Stimulated activated naive CD8-positive, alpha-beta T cell treated with anti-CD3 and anti-CD28 coated beads, Interleukin-15, Interleukin-2, amounts not matched to agents 100 U/mL and 50 U/mL, for 24 hours (primary cell): ENCODE measurements at places on chromosomes 13 and 19.

GRCh38 chr13:20787180-20787579 lies 13.4 kb upstream of the EEF1AKMT1 start:
- no peak for DNase-seq

- DNase-seq, result no peak
Measured at GRCh38 chr19:54803410-54803809, at the start of gene KIR2DL4. Gene KIR2DL4, plus strand, starts transcription at chr19:54803610. Its CDS starts 42 bp downstream, at chr19:54803652.

GRCh38 chr19:50191216-50191615 lies 12.2 kb upstream of the MYH14 start:
- no peak for DNase-seq

DNA sequence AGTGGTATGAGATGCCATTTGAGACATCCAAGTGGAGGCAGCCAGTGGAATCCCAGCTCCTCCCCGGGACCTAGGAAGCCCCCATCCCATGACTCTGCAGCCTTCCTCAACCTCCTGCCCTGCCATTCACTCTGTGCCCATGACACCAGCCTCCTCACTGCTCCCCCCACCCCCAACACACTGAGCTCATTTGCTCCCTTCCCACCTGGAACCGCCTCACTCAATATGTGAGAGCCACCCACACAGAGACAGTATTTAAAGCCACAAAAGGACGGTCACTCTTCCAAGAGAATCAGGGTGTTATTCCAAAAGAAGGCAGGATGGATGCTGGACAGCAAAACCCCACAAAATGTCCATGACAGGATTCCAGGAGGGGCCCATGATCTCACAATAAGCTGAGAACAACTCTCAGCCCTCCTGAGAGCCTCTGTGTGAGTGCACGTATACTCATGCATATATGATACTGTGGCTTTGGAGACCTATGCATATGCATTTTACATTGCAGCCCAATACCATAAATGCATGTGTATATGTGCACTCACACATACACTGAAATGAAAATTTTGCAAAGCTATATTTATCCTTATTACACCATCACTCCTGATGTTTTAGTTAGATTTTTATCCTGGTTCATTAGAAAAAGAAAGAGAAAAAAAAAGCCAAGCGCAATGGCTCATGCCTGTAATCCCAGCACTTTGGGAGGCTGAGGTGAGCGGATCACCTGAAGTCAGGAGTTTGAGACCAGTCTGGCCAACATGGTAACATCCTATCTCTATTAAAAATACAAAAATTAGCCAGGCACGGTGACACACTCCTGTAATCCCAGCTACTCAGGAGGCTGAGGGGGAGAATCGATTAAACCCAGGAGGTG lies 10.8 kb upstream of the RANBP3 start:
- no peak for DNase-seq

DNA sequence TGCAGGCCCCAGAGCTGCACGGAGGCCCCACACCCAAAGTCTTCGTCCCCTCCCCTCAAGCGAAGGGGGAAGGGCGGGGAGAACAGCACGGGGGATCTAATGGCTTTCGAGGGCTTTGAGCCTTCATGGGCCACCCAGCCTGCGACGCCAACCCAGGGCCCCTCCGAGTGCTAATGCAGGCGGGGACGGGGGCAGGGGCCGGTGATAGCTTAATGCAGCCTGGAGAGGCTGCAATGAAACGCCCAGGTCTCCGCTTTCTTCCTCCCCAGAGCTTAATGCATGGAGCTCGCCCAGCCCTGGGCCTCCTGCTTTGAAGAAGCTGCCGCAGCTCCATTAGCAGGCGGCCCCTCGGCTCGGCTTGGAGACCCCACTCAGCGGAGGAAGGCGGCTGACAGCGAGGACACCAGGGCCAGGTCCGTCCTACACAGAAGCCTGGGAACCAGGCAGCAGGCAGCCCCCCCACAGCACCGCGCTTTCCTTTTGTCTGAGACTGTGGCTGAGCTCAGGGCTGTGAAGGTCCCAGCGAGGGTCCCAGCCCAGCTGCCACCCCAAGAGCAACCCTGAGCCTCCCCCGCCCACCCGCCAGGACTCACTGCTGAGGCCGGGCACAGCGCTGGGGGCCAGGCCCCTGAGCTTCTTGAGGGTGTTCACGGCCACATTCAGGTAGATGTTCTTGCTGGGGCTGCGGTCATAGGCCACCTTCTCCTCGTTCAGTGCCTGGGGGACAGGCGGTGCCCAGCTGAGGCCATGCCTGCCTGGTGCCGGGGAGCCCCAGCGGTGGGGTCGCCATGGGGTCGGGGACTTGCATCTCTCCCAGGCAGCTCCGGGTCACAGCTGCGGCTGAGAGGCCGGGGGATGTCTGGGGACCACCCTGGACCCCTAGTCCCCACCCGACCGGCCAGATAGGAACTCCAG lies 7.5 kb upstream of the ATP8B3 start:
- DNase-seq, result no peak

GRCh38 chr19:46015687-46016425 lies 7.0 kb downstream of the PGLYRP1 start:
- DNase-seq, result peak; percentile 48

DNA sequence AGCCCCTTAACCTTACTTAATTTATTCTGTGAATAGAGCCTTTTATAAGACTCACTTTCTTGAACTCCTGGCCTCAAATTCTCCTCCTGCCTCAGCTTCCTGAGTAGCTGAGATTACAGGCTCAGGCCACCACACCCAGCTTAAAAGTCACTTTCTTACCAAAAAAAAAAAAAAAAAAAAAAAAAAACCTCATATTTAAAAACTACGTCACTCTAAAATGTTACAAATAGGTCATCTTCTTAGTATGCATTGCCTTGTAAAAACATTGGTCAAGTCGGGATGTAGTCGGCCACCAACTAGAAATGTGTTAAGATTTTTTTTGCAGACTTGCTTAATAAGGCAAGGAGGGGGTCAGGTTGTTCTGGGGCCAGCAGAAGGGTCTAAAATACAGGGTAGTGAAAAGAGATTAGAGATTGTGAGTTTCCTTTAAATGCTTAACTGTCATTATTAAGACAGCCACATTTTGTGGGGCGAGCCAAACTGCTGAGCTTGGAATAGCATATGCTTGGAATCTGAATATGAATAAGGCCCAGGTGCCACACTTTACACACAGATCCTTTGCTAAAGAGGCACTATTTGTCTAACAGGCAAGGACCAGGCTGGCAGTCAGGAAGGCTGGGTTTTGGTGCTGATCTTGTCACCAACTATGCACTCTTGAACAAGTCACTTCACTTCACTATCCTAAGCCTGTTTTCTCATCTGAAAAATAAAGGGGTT lies 16.5 kb upstream of the IL17D start:
- DNase-seq, result no peak

DNA sequence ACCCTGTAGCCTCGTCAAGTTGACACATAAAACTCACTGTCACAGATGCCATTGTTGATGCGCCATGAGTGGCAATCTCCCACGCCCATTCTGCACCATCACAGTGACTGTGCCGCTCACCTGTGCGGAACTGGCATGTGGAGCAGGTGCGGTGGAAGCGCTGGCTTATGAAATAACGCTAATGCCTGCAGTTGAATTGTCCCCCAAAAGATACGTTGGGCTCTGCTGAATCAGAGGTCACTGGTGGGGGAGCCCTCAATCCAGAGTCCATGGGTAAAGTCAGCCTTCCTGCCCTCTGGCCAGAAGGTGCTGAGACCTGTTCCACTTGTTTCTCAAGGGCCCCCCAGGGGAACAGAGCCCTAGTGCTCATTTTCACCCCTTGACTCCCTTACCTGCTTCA lies 2.9 kb upstream of the ARHGEF7 start:
- no peak for DNase-seq

- peak; percentile 69 for DNase-seq
Measured at GRCh38 chr13:44575741-44576350, at the start of gene TSC22D1. Gene TSC22D1, minus strand, starts transcription at chr13:44576330. Its CDS starts 256 bp downstream, at chr13:44576074.

- DNase-seq, result peak; percentile 26
Measured at GRCh38 chr19:5624018-5624663, 1.3 kb downstream of the SAFB start.
